ENCODE measurements at places on chromosomes 3 and 15.

GRCh38 chr3:124258057-124258500 lies 266.2 kb upstream of the ROPN1 start:
- DNase-seq: no peak

- no peak for DNase-seq
These were observed 199.7 kb upstream of the LRTM1 start for GRCh38 chr3:55127565-55127964.

DNA sequence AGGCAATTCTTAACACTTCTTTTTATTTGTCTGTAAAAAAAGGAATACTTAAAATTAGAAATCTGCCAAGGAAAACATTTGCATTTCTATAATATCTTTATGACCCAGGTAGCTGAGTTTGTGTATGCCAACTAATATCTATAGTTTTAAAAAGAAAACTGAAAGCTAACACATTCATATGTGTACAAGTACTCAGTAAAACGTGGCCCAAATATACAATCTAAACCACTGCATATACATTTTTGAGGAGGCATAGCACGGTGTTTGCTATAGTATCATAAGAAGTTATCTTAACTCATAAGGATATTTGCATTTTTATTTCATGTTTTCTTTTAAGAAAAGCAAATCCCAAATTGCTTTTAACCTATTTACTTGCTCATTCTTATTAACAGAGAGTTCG lies 172.7 kb downstream of the ZBTB20 start:
- DNase-seq: no peak

- DNase-seq: peak; percentile 59
These were observed 253.0 kb upstream of the RASGRP1 start for GRCh38 chr15:38817427-38818156.

- no peak for DNase-seq
These were observed 235.9 kb downstream of the GAP43 start for GRCh38 chr3:115859002-115859807.

DNA sequence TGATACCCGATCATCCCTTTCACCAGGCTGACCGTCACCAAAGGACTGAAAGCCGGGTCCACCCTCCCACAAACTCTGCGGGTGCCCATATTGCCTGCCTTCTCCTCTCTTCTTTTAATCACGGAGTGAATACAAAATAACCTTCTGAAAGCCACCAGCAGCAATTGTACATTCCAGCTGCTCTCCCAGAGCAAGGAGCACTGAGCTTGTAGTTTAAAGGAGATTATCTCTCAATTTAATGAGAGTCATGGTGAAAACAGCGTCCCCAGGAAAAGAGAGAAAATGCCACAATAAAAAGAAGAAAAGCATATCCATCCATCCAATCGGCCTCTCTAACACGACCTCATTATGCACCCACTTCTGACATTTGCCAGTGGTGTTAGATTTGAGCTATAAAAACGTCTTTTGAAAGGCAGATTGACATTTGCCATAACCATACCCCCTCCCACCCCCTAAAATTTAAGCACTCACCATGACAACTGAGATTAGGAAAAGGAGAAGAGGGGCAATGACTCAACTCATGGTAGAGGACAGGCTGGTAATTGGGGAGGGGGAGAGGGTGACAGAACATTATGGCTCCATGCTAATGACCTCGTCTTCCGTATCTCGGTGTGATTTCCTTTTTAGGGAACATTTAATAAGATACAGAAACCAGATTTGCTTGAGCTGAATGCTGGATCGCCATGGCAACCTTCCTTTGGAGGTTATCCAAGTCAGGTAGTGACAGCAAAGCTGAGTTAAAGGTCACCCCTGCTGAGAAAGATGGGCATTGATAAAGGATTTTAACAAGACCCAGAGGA lies 106.2 kb downstream of the ST8SIA2 start:
- DNase-seq: no peak

GRCh38 chr15:95375281-95375680 lies 955.2 kb upstream of the NR2F2 start:
- DNase-seq: no peak

DNA sequence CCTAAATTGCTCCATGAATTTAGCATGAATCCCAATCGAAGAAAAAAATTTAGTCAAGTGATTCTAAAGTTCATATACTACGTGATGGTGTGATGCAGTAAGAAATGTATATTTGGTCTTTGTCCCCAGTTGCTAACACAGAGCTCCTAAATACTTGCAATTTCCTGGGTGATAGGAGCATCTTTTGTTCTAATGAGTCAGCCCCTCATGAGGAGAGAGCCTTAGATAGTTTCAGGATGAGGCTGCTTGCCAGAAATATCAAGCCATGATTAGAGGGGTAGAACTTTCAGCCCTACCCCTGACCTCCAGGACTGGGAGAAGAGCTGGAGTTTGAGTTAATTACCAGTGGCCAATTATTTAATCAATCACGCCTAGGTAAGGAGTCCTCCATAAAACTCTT lies 170.2 kb downstream of the PDE8A start:
- no peak for DNase-seq

DNA sequence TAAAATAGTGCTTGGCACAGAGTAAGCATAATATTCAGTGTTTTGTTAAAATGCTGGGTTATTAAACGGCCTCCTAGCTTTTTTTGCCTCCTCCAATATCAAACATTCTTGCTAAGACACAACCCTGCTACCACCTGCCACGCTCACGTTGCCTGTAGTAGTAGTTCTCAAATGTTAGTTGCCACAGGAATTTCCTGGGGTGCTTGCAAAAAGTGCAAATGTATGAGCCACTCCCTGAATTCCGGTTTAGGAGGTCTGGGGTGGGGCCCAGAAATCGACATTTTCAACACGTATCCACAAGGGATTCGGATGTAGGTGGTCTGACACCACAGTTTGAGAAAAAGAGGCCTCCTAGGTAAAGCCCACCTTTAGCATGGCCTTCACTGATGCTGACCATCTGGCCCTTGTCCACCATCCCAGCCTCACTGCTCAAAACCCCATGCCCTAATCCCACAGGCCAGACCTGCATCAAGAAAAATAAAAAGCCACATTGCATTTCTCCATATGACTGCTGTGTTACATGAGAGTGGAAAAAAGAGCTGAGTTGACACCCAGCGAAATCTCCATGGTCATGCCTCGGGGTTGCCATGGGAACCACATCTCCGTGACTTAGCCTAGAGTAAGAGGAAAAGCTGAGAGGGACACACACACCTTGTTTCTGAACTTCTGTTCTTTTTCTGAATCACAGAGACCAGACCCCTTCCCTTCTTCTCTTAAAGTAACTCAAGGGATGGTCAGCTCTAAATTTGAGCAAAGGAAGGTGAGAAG lies 116.4 kb upstream of the HES1 start:
- DNase-seq: no peak

- no peak for DNase-seq
These were observed 44.3 kb downstream of the PDIA5 start for GRCh38 chr3:123110976-123111615.
